ENCODE measurements at places on chromosomes 2 and 18.

GRCh38 chr2:28365158-28365557 lies 27.5 kb upstream of the FOSL2 start:
- no peak for DNase-seq

DNA sequence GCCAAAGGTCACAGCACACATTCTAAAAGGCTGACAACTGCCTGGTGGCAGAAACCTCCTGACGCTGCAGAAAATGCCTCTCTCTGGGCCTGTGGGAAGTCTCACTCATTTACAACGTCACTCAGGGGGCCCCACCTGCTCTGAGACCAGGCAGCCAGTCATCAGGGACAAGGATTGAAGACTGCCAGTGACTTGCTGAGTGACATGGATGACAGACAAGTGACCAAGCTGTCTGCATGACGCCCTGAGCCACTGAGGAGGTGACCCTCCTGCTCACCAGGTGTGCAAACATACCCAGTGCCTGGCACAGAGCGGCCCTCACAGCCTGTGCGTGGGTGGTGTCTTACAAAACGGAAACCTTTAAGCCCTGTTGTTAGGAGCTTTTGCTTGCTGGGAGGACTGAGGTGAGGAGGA lies 392.4 kb downstream of the TNS1 start:
- DNase-seq: no peak

DNA sequence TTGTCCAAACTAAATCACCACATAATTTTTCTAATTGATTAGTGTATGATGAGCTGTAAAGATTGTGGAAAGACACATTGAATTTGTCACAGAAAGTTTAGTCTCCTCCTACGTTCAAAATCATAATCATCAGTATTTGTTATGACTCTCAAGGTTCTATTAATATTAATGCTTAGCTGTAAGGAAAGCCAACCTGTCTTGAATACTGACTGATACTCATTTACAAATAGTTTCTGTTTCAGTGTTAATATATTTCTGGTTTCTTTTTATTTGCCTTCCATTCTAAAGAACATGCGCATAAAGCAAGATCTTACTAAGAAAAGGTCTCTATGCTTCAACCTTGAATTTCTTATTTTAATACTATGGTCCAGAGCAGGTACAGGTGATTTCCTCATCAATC lies 55.1 kb downstream of the CPS1 start:
- DNase-seq: no peak

DNA sequence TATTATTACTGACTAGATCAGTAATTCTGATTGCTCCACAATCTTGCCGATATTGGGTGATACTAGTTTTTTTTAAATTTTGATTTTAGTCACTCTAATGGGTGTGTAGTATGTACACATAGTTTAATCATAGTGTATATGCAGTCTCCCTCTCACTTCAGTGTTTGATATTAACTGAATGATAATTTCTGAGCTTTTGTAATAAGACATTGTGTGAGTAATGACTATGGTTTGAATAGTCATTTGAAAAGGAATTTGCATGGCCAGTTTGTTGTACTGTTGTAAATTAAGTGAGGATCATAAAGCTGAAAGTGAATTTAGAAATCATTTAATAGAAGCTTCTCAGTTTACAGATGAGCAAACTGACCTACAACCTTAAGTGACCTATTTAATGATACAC lies 33.4 kb downstream of the USP14 start:
- no peak for DNase-seq

DNA sequence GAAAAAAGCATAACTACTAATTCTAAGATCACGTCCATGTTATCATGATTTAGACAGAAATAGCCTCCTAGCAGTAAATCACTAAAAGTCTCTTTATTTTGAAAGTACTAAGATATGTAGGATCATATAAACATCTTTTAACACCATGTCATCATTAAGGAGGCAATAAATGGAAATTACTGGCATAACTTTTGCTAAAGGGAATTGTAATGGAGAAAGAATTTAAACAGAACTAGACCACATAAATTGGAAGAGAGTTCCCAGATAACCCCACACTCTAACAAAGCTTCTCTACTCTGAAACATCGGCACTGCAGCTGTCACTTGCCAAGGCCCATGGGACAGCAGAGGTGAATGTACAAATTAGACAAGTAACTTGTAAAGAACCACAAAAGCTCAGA lies 29.5 kb downstream of the STK39 start:
- no peak for DNase-seq

DNA sequence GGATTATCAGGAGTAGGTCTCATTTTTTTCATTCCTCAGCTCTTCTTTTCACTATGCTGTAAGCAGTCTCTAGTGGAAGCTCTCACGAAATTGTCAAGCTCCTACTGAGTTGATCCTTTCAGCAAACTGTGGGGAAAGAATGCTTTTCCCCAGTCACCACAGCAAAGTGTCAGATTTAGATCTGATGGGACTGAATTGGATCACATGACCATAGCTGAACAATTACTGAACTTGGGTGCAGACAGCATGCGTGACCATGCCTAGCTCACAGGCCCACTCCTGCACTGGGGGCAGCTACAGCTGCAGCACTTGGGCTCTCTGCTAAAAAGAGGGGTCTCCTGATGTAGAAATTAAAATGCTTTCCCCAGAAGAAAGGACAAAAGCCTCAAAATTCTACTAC lies 3.1 kb downstream of the ARHGAP15 start:
- no peak for DNase-seq

- DNase-seq: no peak
Measured at GRCh38 chr2:36409935-36410334, 54.4 kb downstream of the CRIM1 start.

DNA sequence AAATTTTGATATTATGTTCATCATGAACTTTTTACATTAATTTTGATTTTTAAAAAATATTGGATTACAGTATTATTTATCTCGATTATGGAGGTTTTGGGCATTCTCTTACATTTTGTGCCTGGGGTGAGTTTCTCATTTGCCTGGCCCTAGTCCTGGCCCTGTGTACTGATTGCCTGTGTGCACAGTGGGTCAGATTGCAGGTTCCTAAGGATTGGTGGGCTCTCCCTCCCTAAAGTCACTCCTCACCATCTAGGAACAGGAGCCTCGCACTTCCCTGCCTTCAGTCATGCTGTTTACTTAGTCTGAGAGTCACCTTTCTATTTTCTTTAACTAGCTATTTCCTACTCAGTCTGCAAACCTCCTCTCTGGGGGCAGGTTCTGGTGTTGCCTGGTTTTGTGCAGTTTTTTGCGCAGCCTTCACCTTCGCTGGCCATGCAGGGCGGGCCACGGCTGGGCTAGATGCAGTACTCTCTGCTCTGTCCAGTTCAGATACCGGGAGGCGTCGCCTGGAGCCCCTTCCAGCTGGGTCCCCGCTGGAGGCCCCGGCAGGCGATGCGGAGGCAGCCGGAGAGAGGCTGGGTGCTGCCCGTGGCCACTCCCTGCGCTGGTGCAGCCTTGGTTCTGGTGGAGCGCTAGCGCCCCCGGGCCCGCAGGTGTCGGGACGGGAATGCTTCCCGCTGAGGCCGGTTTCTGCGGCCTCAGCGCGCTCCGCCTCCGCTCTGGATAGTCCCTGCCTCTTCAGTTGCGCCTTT lies 23.3 kb upstream of the MC5R start:
- DNase-seq: peak; percentile 68

DNA sequence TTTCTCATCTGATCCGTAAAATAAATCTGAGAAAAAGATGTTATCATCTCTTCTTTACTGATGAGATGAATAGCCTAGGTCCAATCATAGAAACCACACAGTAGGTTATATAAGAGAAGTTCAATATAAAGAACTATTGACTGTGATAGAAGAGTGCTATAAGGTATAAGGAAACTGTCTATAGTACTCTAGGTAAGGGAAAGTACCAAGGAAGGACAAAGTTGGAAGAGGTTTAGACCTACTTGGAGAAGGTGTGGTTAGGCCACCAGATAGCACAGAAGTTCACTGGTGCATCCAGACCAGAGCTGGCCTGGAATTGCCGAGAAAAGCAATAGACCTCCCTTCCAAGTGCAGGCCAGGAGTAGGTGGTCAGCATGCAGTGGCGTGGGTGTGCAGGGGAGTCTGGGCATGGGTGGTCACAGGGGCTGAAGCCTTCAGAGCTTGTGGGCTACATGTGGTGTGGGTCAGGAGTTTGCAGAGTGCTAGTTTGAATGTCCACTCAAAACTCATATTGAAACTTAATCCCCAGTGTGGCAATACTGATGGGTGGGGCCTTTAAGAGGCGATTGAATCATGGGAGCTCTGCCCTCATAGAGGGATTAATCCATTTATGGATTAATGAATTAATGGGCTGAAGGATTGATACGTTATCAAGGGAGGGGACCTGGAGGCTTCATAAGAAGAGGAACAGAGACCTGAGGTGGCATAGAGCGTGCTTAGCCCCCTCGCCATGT lies 86.3 kb downstream of the ALPK2 start:
- DNase-seq: peak; percentile 74

DNA sequence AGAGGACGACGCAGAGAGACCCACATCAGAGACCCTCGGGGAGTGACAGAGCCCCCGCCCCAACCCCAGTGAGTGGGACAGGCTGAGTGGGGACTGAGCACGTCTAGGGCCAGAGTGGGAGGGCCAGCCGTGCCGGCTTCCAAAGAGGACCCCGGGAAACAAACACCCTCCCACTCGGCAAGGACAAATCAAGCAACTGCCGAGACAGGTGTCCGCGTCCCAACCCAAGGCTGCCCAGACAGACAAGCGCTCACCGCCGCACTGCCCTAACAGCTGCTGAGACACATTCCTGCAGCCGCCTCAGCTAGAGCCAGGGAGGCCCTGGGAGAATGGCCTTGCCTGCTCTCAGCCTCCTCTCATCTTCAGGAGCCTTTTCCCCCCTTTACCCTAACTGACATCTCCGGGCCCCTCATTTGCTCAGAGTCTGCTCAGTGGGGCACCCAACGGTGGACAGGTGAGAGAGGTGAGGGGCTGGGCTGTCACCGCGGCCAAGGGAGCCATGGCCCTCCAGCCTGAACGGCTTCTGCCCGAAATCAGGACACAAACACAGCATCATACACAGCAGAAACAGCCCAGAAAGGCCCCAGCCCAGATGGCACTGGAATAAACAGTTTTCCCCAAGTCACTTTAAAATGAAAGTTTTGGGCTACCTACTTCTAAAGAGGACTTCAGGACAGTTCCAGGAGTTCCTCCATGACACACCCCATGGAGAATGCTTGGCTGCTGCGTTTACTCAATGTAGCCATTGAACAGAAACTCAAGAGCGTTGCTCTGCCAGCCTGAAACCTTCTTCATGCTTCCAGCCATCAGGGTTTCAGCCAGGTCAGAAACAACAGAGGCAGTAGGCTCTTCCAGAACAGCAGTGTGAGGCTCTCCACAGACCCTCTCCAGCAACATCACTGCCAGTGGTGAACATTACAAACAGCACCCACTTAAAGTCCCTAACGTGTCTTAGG lies 23.6 kb downstream of the SLC66A2 start:
- peak; percentile 86 for DNase-seq

DNA sequence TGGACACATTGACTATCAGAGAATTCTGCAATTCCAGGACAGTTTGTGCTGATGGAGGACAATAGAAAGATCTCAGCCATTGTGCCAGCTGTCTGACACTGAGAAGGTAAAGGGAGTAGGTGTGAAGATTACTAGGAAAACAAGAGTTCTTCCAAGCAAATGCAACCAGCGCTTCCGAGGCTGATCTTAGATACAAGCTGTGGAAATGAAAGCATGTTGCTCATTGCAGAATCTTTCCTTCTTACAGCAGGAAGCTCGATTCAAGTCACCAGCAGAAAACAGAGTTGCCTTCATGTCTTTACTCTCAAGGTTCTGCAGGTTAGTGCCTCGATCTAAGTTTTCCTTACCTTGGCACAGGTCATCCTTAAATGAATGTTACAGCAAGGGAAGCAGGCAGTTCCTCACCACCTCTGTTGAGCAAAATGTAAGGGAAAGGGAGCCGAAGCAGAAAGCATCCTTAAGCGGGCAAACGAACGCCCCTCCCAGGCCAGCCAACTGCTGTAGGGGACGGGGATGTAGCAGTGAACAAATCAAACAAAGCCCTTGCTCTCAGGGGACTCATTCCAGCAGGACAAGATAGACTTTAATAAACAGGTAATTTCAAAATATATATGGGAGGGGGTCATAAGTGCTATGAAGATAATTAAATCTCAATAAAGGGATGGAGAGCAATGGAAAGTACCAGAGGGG lies 54.3 kb downstream of the MARCHF4 start:
- DNase-seq: no peak

GRCh38 chr18:65725251-65726050 lies 25.4 kb upstream of the CDH7 start:
- DNase-seq: peak; percentile 67

GRCh38 chr2:192035731-192036442 lies 158.8 kb downstream of the TMEFF2 start:
- no peak for DNase-seq

DNA sequence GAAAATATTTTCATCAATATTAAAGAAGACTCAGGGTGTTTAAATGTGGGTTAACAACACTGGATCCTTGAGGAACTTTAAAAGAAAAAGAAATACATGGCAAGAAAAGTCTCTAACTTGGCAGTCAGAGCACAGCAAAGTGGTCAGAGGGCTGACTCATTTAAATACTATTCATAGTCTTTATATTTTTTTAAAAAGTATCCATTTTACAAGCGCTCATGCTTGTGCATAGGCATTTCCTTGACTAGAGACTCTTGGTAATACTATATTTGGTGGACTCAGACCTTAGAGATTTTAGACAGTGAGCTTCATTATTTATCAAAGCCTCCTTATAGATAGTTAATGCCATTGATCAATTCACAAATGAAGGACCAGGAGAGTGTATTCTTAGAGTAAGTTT lies 110.2 kb downstream of the ABCA12 start:
- DNase-seq: no peak

- peak; percentile 97 for DNase-seq
Measured at GRCh38 chr18:69239849-69240674, 160.6 kb upstream of the DOK6 start.

DNA sequence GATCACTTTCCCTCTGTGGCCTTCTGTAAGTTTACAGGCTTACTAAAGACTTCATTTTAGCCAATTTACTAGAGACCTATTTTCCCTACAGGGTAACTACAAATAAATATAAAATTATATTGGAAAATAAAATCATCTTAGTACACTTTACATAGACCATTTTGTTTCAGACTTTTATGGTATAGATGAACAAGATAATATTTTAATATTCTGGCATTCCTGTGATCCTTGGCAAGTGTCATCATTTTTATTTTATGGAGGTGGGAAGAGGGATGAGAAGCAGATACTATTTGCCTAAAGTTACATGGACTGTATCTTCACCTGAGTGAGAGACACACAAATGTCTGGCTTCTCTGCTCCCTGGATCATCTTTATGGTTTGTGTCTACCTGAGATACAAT lies 149.6 kb upstream of the CWC22 start:
- DNase-seq: no peak

DNA sequence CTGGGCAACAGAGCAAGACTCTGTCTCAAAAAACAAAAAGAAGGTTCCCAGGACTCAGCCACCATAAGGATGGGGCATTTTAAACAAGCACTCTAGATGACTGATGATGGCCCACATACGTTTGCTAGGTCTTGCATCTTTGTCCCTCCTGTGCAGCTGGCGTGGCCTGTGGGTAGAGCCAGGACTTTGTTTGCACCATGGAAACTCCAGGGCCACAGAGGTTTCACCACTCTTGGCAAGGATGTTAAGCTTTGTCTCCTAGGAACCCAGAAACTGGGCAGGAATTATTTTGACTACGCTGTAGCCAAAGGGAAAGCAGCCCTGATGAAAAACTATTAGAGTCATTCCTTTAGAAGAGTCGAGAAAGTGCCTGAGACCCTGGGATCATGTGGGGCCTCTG lies 75.3 kb upstream of the STPG4 start:
- DNase-seq: no peak
